ENCODE measurements at places on chromosomes 4 and X.
A peak's percentile ranks its signal among the peaks of the same experiment; 100 is the strongest.

DNA sequence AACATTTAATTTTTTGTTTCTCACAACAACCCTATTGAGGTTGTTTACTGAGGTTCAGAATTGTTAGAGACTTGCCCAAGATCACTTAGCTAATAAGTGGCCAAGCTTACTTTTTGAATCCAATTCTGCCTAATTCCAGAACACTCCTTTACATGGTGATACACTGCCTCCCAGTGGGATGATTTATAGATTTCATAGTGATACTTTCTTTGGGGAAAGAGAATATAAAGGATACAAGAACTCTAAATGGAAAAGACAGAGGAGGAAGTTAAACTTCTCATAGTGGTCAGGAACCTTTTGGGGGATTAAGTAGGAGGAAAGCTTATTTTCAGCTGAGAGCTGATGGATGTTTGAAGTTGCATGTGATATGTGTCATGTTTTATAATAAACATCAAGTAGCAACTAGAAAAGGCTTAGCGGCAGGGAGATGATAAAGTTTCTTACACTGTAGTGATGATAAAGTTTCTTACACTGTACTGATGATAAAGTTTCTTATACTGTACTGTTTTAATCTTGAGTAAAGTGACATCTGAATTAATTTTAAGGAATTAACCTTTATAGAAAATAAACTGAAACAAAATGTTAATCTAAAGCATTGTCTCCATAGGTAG lies 15.3 kb downstream of the STAG2 start:
- DNase-seq, result peak; percentile 32

- no peak for DNase-seq
Observed at GRCh38 chr4:147318586-147318985, 162.3 kb upstream of the EDNRA start.

DNA sequence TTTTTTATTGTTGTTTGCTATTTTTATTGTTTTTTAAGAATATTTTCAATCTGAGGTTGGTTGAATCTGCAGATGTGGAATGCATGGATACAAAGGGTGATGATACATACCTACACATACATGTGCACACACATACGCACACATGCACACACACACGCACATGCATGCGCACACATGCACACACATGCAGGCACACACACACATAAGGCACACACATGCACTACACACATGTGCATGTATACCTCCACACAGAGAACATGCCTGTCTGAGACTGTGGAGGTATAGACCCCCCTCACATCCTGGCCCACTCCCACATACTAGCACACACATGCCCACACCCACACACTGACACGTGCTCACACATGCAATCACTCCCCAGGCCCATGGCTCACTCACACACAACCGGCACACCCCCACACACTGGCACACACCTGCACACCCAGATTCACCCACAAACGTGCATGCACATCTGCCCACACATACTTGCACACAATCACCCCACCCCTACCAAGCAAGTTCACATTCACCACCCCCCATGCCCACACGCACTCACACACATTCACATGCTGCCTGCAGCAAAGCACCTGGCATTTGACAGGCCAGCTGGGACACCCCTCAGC lies 97.6 kb upstream of the AFAP1 start:
- no peak for DNase-seq

GRCh38 chr4:88809576-88810219 lies 112.1 kb upstream of the NAP1L5 start:
- DNase-seq, result no peak

DNA sequence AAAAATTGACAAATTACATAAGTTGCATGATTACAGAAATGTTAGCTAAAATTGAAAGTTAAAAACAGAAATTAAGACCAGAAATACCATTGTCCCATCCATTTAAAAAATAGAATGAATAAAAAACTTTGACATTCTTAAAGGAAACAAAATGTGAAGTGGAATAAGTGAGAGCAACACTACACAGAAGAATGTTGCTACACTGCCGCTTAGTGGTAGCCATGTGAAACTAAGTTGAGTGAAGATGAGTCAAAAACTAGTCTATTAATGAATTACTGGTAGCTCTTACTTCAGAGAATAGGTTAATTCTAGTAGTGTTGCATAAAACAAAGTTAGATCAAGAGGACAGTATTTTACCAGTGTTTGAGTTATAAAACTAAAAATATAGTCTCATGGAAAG lies 571.0 kb upstream of the KLHL4 start:
- DNase-seq, result peak; percentile 40
